ENCODE measurements at places on chromosomes 16 and 17.
A peak's percentile ranks its signal among the peaks of the same experiment; 100 is the strongest.

DNA sequence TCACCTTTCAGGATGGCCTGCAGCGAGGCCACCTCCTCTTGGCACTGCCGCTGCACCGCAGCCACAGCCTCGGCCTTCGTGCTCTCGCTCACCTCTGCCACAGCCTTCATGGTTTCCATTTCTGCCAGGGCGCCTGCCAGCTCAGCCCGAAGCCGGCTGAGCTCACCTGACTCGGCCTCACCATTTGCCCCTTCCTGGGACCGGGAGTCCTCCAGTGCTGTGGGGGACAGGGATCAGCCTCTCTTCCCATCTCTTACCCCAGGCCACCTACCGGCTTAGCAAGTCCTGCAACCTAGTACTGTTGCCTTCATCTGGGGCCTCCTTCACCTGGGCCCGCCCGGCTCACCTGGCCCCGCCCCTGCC is 658 bp downstream of the RABEP2 start:
- no peak for DNase-seq

DNA sequence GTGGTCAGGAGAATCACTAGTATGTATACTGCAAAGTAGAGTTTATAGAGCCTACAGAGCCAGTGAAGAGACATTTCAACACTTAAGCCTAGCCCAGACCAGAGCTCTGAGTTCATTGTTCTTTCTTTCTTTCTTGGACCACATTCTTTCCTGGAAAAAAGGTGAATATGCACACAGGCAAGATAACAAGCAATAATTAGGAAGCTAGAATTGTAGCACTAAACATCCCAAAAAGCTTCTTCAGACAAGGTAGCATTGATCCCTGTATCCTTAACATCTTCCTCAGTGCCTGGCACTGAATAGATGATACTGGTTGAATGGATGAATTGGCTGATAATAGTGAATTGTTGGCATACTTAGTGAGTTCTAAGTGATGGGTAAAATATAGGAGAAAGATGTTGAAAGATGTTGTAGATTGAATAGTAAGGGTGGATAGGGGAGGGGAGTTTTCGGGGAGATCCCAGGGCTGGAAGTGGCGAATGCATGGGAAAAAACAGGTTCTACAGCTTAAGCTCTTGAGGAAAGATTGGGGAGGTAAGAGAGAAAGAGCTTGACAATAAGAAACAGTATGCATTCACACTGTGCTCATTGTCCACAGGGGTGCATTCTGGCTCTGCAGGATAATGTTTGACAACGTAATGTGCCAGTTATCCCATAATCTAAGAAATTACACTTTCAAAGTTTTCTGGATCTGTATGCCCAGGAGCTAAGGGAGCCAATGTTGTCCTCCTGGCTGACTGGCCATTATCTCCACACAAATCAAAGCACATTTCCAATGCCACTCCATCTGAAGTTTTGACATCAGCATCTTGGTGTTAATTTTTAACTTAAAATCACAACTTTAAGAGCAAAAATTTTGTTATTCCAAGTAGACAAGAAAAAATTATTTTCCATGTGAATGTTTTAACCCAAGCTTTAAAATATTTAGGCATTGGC is 35.6 kb downstream of the TUBD1 start:
- no peak for DNase-seq

- no peak for DNase-seq
Observed at GRCh38 chr17:68057531-68057952, 22.0 kb downstream of the KPNA2 start.

GRCh38 chr17:68778726-68779125 is 176.5 kb downstream of the ABCA8 start:
- no peak for DNase-seq

- DNase-seq: no peak
Observed at GRCh38 chr17:65417406-65418221, 143.8 kb downstream of the AXIN2 start.

GRCh38 chr17:82662711-82663261 is 14.5 kb upstream of the WDR45B start:
- DNase-seq: no peak

DNA sequence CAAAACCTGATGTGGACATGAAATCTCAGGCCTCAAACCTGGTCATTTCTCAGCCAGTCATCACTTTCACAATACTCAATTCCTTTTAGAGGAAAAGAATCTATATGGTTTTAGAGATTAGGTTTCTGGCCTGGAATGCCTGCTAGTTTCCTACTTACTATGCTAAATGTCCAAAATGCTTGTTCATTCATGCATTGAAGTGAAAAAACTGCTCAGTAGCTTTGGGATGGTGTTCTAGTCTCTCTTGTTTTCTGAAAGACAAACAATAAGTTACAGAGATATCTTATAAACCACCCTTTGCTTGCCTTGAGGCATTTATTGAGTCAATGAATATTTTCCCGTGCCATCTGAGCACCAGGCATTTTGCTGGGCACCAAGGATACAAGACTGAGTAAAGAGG is 1146.5 kb upstream of the GOT2 start:
- DNase-seq: no peak

- DNase-seq: no peak
Observed at GRCh38 chr16:25013751-25014499, 1.2 kb downstream of the ARHGAP17 start.

DNA sequence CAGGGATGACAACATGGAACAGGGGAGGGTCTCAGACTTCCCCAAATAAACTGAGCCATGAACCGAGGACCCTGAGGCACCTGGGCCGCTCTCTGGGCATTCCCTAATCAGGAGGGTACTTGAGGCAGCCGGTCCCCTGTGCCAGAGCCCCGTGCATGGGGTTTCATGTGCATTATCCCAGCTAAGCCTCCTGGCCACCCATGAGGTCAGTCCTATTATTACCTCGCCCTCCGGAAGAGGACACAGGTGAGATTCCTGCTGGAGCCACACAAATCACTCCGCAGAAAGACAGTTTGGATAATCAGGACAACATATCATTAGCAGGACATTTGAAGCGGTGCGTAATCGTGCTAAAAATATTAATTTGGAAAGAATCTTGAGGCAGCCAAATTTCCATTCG is 274.0 kb downstream of the PARN start:
- DNase-seq: no peak

- DNase-seq: no peak
Observed at GRCh38 chr16:71295950-71296349, 6.7 kb upstream of the CMTR2 start.

DNA sequence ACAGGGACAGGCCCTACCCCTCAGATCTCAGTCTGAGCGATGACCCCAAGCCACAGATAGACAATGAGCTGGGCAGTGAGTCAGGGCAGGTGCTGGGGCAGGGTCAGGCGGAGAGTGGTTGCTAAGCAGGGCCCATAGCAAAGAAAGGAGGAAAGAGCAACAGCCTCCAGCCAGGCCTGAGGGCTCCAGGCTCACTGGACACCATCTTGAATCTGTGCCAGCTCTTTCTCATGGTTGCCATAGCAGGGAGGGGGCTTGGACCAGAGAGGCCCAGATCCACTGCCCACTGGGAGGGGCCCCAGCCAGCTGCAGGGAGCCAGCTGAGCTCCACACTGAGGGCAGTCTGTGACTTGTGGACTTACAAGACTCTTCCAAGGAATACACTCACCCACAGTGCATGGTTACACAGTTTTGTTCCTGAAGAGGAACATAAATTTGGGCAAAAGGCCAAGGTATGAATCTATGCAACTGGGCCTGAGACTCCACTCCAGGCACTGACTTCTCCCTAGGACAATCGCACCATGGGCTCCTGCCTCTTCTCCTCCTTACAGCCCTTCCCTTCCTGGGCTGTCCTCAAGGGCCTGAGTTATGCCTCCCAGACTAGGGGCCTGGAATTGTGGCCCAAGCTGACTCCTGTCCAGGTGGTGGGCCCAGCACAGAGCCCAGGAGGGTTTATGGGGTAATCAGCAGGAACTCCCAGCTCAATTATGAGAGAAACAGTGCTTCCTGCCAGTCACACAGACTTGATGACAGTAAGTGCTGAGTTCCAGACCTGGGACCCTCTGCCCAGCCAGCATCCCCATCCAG is 59.9 kb downstream of the BEAN1 start:
- peak; percentile 49 for DNase-seq

DNA sequence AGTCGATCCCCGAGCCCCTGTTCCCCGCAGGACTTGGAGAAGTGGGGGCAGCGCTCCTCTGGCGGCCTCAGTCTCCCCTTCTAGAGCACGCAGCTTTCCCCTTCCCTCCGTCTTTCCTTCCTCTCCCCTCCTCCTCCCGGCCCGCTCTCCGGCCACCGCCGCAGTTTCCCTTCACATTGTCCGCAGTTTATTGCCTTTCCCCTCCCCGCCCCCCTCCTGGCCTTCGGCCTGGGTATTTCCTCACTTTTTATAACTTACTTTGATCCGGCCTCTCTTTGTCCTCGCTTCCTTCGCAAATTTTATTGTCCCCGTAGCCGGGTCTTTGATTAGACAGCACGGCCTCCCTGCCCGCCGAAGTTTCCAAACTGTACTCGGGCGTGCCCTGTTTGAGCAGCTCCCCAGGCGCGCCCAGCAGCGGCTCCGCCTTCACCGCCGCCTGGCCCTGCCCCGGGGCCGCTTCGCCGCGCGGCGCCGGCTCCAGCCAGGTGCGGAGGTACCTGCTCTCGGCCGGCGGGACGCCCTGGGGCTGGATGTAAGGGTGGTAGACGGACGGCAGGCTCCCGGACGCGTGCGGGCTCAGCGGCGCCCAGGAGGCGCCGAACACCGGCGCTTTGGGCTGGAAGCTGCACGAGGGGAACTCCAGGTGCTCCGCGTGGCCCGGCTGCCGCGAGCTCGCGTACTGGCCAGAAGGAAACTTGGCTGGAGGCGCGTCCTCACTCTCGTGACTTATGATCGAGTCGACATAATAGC is 488 bp downstream of the HOXB9 start:
- DNase-seq: no peak

- no peak for DNase-seq
Observed at GRCh38 chr17:7651665-7652387, 1.1 kb downstream of the ATP1B2 start.

- DNase-seq: no peak
Observed at GRCh38 chr16:84929421-84930297, 81.7 kb downstream of the ZDHHC7 start.

DNA sequence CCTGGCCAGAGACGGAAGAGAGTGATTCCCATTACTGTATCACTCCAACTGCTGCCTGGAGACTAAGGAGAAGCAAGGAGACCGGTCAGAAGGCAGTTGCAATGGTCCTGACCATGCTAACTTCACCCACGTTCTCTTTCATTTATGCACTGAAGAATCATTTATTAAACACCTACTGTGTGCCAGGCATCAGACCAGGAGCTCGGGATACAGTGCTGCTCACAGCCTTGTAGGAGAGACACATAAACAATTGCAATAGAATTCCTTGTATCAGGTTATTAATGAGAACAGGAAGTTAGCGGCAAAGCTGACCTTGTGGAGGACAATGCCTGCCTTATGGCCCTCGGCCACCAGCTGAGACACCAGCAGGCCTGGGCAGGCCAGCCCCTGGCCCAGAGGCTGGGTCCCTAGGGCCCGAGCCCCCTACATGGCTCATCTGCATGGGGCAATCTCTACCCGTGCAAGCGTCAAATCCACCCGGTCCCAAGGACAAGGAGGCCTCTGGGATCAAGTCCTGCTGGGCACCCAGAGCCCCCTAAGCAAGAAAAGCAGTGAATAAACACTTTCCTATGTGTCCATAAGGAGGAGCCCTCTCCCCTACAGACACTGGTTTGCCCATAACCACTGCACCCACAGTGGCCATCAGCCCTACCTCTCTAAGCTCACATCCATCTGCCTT is 8.6 kb upstream of the ENPP7 start:
- DNase-seq: no peak

DNA sequence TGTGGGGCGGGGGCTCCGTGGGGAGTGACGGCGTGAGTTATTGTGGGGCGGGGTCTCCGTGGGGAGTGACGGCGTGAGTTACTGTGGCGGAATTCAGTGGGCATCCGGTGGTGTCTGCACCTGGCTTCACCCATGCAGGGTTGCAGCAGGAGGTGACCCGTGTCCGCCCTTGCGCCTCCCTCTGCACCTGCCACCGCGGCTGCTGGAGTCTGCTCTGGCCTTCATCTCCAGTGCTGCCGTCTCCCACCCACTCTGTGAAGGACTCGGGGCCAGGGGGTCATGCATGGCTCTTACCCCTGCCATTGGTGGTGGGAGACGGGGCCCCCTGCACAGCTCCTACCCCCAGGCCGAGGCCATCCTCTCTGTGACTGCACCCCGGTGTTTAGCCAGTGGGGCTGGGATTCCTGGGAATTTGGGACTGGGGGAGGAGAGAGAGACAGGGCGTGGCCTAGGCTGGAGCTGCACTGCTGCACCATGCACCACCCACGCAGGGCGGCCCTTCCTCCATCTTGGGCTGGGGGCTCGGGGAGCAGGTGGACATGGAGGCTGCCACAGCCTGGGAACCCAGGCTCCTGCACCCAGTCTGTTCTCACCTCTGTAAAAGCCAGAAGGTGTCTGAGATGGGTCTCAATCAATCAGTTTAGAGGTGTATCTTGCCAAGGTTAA is 1.3 kb upstream of the PABPN1L start:
- no peak for DNase-seq

GRCh38 chr16:12732600-12732999 is 71.1 kb downstream of the CPPED1 start:
- DNase-seq: no peak

GRCh38 chr16:24504472-24505345 is 34.7 kb upstream of the RBBP6 start:
- DNase-seq: peak; percentile 7

- peak; percentile 34 for DNase-seq
Observed at GRCh38 chr17:12613566-12613965, 52.1 kb upstream of the MYOCD start.
